ENCODE measurements at places on chromosomes 4 and X.

GRCh38 chr4:90162566-90162965 lies 35.4 kb downstream of the CCSER1 start:
- no peak for DNase-seq

GRCh38 chrX:4638036-4638435 lies 924.6 kb upstream of the PRKX start:
- no peak for DNase-seq

GRCh38 chr4:94626942-94627341 lies 130.8 kb upstream of the BMPR1B start:
- DNase-seq = no peak

DNA sequence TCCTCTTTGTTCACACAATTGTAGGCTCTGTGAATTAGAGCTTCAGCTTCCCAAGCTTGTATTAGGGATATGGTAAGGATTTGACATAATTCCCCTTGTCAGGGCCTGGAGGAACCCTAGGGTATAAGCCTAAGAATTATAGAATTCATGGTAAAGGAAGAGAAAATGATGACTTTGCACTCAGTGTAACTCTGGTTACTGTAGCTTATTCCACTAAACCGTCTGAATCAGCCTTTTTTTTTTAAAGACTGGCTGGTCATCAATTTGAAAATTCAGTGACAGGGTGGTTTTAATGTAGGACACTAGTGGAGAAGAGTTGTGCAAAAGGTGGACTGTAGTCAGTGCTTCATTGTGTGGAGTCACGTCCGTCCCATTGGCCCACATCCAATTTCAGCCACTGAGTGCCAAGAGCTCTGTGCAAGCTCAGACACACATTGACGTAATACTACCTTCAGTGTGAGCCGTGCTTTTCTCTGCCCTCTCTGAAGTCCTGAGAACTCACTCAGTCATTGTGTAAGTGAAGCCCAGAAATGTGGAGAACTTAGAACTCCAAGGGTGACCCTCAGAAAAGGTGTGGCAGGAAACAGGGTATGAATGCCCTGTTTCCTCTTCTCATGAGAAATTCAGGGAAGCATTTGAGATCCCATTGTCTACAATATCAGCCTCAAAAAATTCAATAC lies 449.8 kb downstream of the C4orf33 start:
- no peak for DNase-seq

DNA sequence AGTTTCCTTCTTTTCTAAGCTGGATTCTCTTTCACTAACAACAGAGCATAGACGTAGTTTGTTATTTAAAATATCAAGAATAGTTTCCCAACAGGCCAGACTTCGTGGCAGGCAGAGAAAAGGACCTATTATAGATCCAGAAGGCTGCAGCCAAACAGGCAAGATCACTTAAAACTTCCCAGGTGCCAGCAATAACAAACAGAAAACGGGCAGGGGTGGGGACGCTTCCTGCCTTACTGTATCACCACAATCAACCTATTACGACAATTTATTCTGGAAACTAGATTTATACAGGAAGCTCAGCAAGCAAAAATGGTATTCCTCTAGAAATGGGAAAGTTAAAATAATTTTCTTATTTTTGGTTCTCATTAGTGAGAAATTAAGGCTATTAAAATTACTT lies 22.1 kb downstream of the RWDD4 start:
- DNase-seq = no peak

DNA sequence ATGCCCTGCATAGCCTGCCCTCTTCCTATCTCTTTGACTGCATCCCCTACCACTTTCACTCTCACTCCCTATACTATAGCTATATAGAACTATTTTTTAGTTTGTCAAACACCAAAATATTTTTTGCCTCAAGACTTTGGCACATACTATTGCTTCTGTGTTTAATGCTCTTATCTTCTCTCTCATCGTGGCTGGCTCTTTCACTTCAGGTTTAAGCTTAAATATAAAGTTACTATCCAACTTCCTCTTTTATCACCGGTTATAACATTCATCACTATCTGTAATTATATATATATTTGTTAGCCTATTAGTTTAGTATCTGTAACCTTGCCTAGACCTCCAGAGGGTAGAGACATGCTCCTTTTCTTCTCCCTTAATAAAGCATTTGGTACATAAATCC lies 11.5 kb upstream of the HMGB2 start:
- no peak for DNase-seq

DNA sequence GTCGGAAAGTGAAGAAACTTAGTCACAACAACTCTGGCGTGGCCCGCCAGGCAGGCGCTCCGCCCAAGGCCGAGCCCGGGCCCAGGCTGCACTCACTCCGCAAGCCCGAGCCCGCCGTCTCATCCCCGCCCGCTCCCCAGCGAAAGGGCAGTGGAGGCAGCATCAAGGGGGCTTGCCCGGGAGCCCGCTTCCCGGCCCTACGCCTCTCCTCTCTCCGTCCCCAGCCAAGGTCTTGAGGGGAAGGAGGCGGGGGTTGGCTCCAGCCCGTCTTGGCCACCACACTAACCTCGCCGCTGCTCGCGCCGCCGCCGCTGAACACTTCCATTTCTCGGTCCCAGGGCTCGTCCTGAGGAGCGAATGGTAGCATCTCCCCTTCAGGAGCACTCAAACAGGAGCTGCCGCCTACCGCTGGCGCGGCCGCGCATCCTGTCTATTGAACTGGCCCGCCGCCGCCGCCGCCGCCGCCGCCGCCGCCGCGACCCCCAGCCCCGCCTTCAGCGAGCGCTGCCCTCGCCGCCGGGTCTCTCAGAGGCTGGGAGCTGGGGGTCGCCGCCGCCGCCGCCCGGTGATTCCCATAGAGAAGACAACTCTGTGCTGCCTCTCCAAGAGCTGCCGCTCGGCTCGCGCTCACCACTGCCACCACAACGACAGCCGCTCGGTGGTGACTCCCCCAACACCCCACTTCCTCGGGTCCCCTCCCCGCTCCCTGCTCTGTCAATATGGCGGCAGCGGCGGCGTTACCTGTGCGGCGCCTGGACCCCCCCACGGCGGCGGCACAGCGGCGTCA lies at the start of gene RPS6KA6:
TSS of gene RPS6KA6 (minus strand) at position 667 of the 787 bp plus-strand sequence. CDS start at position 367, 300 bp downstream.
- DNase-seq = no peak

DNA sequence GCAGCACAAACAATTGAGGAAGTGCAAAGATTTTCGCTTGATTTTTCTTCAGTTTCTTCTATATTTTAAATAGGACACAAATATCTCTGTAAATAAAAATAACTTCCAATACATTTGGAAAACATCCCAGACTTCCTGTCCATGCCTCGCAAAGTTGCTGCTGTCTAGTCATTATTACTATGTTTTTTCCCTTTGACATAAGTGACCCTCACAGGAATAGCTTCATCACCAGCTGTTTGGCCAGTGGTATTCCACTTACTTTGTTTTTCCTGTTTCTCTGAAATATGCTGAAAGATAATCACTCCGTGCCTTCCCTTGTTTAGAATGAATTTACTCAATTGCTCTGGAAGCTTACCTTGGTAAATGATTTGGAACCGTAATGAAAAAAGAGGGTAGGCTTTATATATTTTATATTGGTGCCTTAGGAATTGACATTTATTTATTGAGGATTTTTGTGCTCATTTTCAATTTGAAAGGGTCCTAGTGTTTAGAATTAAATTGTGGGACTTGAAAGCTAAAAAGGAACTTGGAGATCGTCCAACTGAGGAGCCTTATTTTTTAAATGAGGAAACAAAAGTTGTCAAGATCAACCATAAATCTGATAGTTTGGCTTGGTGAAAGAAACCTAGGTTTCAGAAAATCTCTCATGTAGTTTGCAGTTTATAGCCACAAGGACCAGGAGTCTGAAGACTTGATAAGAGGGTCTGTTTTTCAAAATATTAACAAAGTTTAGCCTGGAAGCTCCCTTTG lies 65.6 kb downstream of the CDKL5 start:
- no peak for DNase-seq

DNA sequence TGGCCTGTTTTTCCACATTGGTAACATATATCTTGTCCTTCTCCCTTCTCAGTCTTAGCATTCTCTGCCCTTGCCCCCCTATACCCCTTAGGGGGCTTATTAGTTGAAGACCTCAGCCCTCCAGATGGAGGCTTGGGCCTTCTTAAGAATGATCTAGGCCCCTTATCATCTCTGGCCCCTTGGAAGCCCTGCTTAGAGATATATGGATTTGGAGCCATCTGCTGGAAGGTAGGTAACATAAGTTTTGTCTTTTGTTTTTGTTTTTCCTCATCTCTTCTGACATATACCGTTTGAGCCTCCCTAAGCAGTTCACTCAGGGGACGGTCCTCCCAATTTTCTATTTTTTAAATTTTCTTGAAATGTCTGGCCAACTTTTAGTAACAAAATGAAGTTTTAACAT lies 48.3 kb upstream of the NAP1L2 start:
- no peak for DNase-seq

- DNase-seq = no peak
Measured at GRCh38 chrX:103503853-103504207, 15.5 kb downstream of the RAB40A start.

DNA sequence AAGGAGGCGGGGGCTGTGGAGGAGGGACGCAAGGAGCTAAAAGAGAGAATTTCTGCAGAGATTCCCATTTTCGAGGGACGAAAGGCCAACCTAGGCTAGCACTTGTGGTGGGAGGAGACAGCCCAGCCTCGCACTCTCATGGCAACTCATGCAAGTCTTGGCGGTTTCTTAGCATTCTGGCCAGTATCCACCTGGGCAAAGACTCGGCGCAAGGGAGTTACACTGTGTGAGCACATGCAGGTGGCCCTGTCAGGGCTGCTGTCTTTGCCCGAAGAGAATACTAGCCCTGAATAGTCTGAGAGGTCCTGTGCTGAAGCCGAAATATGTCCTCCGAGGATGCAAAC lies 15.5 kb downstream of the MCF2 start:
- no peak for DNase-seq

DNA sequence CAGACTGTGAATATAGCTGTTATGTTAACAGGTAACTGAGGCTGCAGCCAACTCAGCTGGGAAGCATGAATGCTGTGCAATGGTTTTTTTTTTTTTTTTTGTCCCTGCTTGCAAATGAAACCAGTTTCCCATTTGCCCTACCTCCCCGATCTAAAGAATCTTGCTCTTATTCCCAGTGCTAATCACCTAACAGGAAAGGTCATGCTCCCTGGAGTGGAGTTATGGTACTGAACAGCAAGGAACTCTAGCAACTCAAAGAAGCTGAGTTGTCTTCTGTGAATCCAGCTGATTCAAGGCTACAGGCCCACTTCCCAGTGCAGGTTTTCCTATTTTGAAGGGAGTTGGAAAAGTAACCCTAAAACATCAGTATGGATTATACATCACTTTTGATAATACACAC lies 52.1 kb downstream of the HTR2C start:
- DNase-seq = no peak

- DNase-seq = no peak
Measured at GRCh38 chrX:110159235-110159634, 156.3 kb downstream of the TMEM164 start.

- no peak for DNase-seq
Measured at GRCh38 chrX:125444659-125445058, 125.0 kb downstream of the TEX13C start.

DNA sequence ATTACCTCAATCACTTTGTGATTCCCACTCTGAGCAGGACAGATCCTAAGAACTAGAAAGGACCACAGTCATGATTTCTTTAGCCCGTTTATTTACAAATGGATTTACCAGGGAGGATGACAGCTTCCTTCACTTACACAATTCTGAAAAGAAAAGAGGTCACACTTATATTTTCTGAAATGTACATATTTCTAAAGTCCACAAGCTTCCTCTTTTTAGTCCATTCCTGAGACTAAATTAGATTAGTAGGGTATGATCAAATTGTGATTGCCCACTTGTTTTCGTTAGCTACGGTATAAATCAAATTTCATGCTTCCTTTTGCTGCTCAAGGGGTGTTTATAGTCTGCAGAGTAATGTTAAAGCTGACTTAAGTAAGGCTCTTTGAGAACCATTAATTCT lies 7.6 kb upstream of the AMELX start:
- no peak for DNase-seq

DNA sequence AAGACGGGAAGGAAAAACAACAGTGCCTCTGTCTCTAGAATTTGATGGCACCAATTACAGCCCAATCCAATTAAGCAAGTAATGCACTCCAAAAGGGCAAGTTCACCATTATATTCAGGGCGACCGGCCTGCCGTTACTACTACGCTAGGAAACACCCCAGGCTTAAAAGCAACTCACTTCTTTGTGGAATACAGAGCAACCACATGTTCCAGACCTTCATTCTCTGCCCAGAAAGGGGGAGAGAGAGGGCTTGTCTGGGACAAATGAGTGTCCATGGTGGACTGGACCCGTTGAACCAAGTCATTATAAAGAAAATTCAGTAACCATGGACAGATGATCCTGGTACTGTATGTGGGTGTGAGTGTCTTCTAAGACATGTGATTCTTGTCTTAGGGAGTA lies 1.6 kb downstream of the KDR start:
- no peak for DNase-seq

- no peak for DNase-seq
Measured at GRCh38 chrX:23062359-23062758, 62.6 kb downstream of the DDX53 start.
